ENCODE measurements at places on chromosomes 1 and 21. TPM values are rescaled to one million over a fixed set of nuclear protein-coding genes. Genes with fewer than 3 reads are reported as not detected.
A peak's percentile ranks its signal among the peaks of the same experiment; 100 is the strongest.

GRCh38 chr1:6612641-6613360, 730 bp upstream of the PHF13 start:
- DNase-seq: peak; percentile 55

- DNase-seq: peak; percentile 55
Measured at GRCh38 chr1:230426246-230427093, at the start of gene PGBD5. PGBD5 (minus strand) TSS chr1:230426332; CDS start chr1:230425928, 404 bp downstream.

DNA sequence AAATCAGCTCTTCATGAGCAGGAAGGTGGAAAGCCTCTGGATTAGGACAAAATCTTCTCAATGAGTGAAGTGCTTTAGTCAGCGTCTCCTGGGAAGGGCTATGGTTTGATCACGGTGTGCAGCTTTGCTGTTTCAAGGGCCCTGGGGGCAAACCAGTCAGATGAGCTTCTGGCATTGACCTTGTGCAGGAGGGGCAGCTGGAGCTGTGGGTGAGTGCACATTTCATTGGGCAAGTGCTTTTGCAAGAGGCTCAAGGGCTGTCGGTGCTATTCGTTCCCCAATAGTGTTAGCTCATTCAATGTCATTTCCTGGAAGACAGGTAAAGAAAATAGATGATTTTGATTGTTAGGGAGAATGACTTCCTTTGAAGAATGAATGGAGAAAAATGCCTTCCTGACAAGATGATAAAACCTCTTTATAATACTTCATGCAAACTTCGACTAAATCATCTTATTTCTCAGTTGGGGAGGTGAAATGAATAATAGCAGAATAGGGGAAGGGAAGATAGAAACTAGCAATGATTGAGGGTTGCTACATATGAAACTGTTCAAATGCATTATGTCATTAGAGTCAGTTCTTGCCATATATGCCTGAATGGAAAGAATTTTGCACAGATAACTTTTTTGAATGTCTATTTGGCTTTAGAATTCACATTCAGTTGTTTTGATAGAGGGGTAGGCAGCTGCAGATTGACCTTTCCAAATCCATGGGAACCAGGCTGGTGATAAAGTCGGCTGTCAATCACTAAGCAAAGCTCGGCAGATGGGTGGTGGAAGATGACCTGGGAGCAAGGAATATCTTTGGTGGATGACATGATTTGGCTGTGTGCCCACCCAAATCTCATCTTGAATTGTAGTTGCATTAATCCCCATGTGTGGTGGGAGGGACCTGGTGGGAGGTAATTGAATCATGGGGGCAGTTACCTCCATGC, 12.9 kb upstream of the DISC1 start:
- no peak for DNase-seq

DNA sequence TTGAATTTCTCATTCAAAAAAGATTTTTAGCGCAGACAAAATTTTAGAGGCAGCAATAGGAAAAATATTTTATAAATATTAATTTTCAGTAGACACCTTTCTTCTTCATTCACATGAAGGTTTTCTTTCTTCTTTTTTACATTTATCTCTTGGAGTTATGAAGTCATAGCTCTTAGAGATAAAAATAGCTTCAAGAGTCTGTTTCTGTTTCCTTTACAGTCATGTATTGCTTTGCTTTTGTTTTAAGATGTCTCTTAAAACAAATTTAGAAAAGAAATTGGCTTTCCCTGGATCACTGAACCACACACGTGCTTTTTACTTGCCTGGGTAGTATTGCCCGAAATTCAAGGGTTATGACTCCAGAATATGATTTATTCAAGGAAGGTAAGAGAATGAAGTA, 369.9 kb upstream of the LRRC7 start:
- DNase-seq: no peak

DNA sequence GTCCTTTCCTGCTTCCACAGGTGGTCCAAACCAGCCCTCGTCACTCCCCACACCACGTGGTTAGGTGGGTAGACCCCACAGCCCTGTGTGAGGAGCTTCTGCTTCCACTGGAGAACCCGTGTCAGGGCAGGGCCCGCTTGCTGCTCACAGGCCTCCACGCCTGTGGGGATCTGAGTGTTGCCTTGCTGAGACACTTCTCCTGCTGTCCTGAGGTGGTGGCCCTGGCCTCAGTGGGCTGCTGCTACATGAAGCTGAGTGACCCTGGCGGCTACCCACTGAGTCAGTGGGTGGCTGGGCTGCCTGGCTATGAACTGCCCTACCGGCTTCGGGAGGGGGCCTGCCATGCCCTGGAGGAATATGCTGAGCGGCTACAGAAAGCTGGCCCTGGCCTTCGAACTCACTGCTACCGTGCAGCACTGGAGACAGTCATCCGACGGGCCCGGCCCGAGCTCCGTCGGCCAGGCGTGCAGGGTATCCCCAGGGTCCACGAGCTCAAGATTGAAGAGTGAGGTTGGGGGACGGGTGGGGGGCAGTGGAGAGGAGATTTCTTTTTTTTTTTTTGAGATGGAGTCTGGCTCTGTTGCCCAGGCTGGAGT, 5.5 kb upstream of the ISG20L2 start:
- no peak for DNase-seq

GRCh38 chr1:119910618-119911017, 14.3 kb upstream of the ADAM30 start:
- no peak for DNase-seq

- no peak for DNase-seq
Measured at GRCh38 chr1:222769971-222770620, 33.1 kb downstream of the FAM177B start.

LYPD8 gene
- under 0.01 TPM for total RNA-seq

COL8A2 gene
- 4.7 TPM for total RNA-seq

COL11A1 gene
- 19.6 TPM for total RNA-seq
